Fibroblast of the aortic adventitia (primary cell): ENCODE measurements at places on chromosomes 12 and 14. TPM values are rescaled to one million over a fixed set of nuclear protein-coding genes. Genes with fewer than 3 reads are reported as not detected.

DNA sequence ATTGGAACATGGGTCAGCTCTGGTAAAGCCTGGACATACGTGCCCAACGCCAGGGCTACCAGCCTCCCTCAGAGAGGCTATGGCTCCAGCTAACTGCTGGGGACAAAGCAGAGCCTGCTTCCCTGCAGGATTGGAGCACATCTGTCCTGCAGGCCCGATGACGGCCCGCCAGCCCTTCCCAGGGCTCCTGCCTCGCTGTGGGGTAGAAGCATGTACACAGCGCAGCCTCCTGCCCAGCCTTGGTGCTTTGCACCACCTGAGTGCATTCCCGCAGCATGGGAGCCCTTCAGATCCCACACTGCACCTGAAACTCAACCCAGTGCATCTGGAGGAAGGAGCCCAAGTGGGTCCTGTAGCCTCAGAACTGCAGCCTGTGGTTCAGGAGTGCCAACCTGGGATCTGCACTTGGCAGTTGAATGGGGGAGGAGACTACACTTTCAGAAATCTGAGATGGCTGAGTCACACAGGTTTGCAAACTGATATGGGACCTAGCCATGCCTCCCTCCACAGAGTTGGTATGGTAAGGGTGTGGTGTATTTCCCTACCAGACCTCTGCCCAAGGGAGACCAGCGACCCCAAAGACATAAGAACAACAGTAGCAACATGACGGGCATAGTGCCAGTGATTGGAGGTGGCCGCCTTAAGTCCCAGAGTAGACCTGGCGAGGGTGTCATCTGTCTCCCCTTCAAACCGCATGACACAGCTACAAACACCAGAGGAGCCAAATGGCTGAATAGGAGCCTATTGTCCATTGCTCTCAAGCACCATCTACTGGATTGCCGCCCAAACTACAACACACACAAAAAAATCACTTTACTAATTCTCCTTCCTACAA lies 273.9 kb upstream of the MIS18BP1 start:
- DNase-seq: no peak

DNA sequence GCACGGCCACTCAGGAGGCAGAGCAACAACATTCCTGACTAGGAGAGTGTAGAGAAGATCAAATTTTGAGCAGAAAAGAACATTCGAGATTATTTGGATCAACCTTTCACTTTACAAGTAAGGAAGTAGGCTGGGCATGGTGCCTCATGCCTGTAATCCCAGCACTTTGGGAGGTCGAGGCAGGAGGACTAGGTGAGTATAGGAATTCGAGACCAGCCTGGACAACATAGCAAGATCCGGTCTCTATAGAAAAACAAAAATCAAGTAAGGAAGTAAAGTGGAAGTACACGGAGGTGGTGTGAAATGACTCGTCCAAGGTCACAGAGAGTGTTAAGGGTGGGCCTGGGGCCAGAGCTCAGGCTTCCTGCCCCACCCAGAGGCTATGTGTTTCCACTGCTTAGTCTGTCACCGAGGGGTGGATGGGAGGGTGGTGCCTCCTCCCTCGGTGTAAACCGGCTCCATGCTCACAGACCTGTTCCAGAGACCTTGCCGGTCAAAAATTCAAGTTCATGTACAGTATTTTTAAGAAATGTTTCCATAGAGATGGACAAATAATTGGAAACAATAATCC lies 51.9 kb downstream of the MAP1LC3B2 start:
- peak; percentile 19 for DNase-seq

GRCh38 chr12:11023387-11023786 lies 967 bp upstream of the TAS2R19 start:
- no peak for DNase-seq

HDAC7 gene
- 48.9 and 78.8 TPM in 2 replicates for total RNA-seq

GRCh38 chr12:54417712-54418440 lies 1.2 kb downstream of the ITGA5 start:
- DNase-seq: no peak

- no peak for DNase-seq
These were observed 189.1 kb upstream of the PELI2 start for GRCh38 chr14:55929136-55929535.

DNA sequence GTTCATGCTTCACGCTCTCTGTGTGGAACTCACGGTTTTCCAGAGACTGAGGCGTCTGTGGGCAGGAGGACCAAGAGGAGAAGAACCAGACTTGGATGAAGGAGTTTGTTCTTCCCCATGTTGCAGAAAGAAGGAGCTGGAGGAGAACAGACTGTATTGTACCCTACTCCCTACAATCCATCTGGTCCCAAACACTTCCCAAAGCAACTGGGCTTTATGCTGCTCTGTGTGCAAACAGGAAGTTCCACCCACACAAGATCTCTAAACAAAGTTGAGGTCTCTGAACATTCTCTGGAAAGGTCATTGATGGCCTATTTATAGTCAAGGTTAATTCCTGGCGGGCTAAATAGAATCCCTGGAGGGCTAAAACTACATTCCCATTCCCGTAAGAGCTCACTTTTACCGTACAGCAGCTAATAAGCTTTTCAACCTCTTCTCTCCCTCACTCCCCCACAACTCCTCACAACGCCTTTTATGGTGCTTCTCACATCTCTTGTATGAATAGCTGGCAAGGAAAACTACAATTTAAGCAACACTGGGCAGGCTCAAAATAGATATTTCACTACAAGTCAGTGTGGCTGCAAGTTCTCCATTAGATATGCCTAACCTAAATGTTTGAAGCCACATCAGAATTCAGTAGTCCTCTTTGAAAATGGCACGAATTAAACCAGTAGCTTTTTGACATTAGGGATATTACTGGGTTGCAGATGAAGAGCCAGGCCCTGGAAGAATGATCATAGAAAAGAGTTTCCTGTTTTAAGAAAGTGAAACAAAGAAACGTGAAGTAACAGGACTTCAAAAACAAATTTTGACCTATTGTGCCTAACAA lies at the start of gene A2M:
A2M (minus strand) TSS at position 189 of the 829 bp plus-strand sequence; CDS start at position 119, 70 bp downstream.
- peak; percentile 8 for DNase-seq

EML1 gene
- 80.3 and 163 TPM in 2 replicates for total RNA-seq
